ENCODE measurements at places on chromosomes 2 and 18.

- DNase-seq = no peak
These were observed 1399.0 kb upstream of the ZEB2 start for GRCh38 chr2:145918951-145919350.

- DNase-seq = no peak
These were observed 147.8 kb upstream of the FHL2 start for GRCh38 chr2:105546628-105546974.

GRCh38 chr2:206435742-206436141, 7.6 kb upstream of the ADAM23 start:
- DNase-seq = no peak

- no peak for DNase-seq
These were observed 678 bp downstream of the PIAS2 start for GRCh38 chr18:46916551-46917107.

- no peak for DNase-seq
These were observed 3.4 kb downstream of the OSR1 start for GRCh38 chr2:19355014-19355405.

Measured in NCI-H187 (cell line).